Ascending aorta (tissue), 2 donors: ENCODE measurements at places on chromosomes 1 and 21.

DNA sequence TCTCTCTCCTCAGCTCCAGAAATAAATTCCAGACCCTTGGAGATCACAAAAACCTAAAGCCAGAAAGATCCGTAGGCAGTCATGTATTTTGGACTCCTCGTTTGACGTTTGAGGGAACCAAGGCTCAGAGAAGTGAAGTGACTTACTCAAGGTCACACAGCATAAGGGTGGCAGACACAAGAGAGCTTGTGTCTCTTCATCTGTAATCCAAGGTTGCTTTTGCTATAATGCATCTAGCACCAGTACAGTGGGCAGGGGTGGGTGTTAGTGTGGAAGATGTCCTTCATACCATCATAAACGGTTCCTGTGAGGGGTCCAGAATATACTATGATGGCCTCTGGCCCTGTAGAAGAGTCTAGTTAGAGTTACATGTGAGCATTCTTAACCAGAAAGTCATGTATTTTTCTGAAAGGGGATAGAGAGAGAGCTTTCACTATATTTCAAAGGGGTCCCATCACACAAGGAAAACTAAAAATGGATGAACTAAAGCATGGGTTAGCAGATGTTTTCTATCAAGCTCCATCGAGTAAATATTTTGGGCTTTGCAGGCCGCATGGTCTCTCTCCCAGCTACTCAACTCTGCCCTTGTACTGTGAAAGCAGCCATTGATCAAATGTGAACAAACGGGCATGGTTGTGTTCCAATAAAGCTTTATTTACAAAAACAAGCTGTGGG is 144.9 kb downstream of the TOMM20 start:
- peak overlapping the region; percentile 98 for H3K27ac ChIP-seq
- H3K4me1 ChIP-seq = peaks cover 82% of the 10 kb centered on the region
- DNase-seq = no peak
- no peaks in the 10 kb centered on the region for H3K36me3 ChIP-seq

DNA sequence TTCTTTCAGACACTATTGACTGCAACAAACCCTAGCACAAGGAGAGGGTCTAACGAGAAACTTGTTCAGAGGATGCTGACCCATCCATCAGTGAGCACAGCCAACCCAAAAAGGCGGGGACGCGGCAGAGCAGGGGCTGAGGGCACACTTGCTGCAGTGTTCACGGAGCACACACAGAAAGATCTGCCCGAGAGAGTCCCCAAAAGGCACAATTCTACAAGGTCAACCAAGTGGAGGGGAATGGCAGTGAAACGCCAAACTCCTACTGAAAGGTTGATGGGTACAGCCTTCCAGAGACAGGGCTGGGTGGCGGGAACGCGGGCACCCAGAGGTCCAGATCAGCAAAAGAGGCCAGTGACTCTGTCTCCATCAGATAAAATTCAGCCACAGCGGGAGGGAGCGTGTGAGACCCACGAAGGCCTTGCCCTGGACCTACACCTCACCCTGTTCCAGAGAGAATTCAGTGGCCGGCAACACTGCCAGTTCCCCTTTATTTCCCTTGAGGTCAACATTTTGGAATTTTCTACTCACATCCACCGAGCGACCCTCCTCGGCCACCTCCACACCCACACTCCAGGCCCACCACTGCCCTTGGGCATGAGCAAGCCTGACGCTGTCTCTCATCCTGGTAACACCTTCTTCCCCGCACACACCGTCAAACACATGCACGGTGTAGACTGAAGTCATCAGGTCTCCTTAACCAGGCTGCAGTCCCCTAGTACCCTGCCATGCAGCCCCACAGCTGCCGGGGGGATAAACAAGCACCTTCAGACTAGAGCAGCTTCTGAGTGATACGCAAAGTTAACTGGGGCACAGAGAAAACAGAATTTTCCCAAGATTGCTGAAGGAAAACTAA is 5.5 kb downstream of the GNG4 start:
- no peaks in the 10 kb centered on the region for H3K36me3 ChIP-seq
- no peak for DNase-seq
- no peak overlapping the region for H3K27ac ChIP-seq
- H3K4me3 ChIP-seq = no peak overlapping the region

GRCh38 chr1:5709461-5709975 is 282.7 kb downstream of the NPHP4 start:
- H3K27me3 ChIP-seq = no peaks in the 10 kb centered on the region
- no peaks in the 10 kb centered on the region for H3K36me3 ChIP-seq
- no peaks in the 10 kb centered on the region for H3K4me1 ChIP-seq
- DNase-seq = no peak
- no peak overlapping the region for H3K4me3 ChIP-seq

DNA sequence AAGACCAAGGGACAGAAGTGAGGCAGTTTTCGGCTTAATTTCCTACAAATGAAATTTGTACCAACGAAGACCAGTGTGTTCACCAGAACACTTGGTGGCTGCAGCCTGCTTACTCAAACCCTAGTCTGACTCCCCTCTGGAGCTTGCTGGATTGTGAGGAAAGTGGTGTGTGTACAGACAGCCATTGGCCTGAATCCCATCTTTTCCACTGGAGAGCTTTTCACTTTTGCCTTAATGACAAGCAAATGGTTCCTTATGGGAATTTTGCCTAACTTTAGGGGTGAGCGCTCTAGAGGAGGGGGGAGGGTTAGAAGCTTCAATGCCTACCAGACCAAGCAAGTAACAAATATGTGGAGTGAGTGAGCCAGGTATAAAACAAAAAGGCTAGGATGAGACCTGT is 17.3 kb downstream of the METTL13 start:
- H3K27me3 ChIP-seq = no peaks in the 10 kb centered on the region
- no peak overlapping the region for H3K27ac ChIP-seq
- no peak overlapping the region for H3K4me3 ChIP-seq
- H3K36me3 ChIP-seq = peaks cover 30% of the 10 kb centered on the region
- no peak for DNase-seq

DNA sequence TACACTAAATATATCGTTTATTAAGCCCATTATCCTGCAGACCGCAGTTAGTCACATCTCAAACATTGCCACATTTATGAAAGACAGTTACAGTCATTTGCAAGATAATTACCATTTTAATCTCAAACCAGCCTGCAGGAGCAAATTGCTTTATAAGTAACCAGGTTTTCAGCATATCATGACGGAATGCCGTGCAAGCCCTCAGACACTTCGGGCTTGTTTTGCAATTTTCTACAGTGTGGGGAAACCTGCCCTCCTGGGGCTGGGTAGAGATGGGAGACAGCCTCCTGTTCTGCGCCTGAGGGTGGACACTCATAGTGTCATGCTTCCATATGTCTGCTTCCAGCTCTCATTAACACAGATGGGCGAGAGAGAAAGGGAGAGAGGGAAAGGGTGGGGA is 563.9 kb downstream of the NPHP4 start:
- no peak overlapping the region for H3K27ac ChIP-seq
- H3K27me3 ChIP-seq = no peaks in the 10 kb centered on the region
- H3K36me3 ChIP-seq = no peaks in the 10 kb centered on the region
- no peak for DNase-seq

GRCh38 chr1:226541631-226542622 is 6.6 kb upstream of the STUM start:
- DNase-seq = no peak
- no peak overlapping the region for H3K27ac ChIP-seq
- no peaks in the 10 kb centered on the region for H3K4me1 ChIP-seq
- no peaks in the 10 kb centered on the region for H3K36me3 ChIP-seq
